ENCODE measurements at places on chromosomes 7 and 10.

DNA sequence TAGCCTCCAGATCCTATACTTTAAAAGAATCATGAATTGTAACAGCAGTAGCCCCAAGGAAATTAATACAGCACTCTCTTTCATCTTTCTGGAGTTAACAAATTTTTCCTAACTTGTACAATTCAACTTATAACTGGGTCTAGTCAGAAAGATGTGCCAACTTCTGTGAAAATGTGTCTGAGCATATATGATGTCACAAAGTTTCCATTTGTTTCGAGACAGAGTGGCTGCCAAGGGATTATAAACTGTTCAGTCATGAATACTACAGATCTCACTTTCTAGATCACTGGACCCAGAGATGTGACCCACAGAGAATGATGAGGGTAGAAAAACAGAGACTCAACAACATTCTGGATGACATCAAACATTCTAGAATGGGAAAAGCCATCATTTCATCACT lies 249.2 kb upstream of the PHF14 start:
- DNase-seq: no peak

- DNase-seq: no peak
These were observed 306.9 kb downstream of the FRMD4A start for GRCh38 chr10:14023673-14024328.

- DNase-seq: no peak
These were observed 39.5 kb upstream of the ANKRD1 start for GRCh38 chr10:90960355-90960814.

DNA sequence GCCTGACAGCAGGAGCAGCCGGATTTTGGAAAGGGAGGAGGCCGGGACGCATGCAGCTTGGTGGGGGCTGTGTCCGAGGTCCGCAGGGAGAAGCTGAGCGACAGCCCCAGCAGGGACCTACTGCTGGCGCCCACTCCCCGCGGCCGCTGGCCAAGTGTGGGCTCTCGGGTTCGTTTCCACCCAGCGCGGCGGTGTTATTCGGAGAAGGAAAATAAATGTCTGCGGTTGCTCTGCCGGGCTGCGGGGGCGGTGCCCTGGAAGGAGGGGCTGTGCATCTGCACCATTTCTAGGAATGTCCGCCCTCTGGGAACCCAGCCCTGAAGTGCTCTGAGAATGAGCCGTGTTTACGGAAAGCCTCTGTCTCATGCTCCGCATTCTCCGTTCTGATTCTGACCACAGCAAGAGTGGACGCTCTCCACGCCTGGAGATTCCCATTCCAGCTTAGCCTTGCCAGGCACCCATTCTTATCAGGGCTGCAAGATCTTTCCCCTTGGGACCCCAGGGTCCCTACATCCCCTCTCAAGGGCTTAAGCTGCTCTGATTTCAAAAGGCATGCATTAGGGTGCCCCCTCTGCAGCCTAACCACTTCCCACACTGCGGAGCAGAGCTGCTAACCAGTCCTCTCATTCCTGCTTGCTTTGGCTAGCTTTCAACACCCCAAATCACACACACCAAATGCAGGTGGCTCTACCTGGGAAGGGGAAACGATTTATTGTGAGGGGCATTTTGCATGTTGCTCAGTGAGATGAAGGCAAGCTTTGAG lies 256.6 kb upstream of the GLI3 start:
- DNase-seq: no peak

DNA sequence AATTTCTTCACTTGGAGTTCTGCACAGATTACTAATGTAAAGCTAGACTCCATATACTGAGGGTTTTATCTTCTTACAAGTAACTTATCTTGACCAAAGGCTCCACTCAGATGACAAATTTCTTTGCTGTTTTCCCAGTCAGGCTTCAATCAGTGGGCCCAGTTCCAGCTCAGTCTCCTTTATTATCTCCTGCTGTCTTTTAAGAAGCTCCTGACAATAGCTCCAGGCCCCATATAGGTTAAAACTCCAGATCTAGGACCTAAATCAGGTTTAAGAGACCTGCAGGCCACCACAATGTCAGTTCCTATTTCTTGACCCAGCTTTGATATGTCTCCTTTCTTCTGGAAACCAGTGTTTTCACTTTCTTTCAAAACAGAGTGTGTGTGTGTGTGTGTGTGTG lies 165.2 kb downstream of the RELN start:
- no peak for DNase-seq

DNA sequence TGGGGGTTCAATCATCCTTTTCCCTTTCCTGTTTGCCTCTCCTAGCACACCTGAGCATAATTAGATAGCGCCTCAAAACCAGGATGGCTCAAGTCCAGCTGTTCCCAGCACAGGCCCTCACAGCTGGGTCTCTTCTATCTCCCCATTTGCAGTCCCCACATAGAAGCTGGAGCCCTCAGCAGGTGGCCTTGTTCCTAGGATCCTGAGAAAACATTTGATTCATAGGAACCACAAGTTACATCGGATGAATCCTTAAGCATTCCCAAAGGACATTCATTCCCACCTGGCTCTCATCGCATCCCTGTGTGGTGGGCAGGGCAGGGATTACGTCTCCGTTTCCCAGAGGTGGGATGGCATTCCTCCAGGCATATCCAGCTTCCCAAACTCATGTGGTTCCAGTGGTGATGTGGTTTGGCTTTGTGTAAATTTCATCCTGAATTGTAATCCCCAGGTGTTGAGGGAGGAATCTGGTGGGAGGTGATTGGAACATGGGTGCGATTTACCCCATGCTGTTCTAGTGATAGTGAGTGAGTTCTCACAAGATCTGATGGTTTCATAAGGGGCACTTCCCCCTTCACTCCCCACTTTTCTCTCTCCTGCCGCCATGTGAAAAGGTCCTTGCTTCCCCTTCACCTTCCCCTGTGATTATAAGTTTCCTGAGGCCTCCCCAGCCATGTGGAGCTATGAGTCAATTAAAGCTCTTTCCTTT lies 49.8 kb upstream of the LEP start:
- no peak for DNase-seq

DNA sequence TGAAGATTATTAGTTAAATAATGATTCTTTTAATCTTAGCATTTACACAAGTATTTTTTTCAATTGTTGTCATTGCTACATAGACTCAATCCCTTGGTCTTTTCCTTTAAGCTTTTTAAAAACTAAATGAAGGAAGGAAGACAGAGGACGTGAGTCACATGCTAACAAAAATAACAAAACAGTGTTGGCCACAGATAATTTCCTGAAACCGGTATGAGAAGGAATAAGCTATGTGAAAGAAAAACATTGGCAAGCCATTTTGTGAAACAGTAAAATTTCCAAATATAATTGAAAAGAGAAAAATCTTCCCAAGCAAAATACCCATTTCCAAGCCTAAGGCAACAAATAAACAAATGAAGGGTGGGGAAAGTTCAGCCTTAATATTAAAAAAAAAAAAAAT lies 223.0 kb downstream of the AHR start:
- DNase-seq: no peak

DNA sequence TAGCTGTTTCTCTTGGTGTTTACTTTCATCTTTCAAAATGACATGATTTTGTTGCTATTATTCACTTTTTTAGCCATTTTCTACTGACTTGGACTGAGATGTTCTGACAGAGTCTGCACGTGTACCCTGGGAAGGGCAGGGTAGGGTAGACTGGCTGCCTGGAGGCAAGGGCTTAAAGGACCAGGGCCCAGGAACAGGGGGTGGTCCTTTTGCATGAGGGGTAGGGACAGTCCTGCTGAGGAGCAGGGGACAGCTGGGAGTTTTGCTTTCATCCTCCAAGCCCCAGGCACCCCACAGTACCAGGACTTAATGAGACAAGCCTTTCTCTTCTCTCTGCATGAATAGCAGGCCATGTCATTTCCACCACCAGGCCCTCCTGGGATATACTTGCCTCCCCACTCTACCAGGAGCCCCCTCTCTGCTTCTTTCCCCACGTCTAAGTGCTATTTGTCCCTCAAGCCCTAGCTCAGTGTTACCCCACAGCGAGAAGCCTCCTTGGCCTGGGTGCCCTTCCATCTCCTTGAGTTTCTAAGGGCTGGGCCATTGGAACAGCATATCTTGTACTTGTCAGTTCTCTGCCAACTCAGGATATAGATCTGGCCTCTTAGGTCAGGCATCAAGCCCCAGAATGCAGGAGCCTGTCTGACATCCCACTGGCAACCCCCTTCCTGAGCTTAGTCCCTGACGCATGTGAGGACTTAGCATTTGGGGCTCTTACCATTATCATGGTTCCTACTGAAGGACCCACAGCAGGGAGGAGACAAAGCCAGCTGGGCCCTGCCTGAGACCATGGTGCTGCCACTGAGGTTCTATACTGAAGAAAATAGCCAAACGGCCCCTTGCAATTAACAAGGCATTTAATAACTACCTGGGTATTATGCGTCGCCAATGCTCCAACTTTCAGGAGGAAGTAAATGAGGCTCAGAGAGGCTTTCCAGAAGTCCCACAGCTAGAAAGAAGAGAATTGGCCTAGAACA lies 78.4 kb upstream of the UNC5B start:
- no peak for DNase-seq

DNA sequence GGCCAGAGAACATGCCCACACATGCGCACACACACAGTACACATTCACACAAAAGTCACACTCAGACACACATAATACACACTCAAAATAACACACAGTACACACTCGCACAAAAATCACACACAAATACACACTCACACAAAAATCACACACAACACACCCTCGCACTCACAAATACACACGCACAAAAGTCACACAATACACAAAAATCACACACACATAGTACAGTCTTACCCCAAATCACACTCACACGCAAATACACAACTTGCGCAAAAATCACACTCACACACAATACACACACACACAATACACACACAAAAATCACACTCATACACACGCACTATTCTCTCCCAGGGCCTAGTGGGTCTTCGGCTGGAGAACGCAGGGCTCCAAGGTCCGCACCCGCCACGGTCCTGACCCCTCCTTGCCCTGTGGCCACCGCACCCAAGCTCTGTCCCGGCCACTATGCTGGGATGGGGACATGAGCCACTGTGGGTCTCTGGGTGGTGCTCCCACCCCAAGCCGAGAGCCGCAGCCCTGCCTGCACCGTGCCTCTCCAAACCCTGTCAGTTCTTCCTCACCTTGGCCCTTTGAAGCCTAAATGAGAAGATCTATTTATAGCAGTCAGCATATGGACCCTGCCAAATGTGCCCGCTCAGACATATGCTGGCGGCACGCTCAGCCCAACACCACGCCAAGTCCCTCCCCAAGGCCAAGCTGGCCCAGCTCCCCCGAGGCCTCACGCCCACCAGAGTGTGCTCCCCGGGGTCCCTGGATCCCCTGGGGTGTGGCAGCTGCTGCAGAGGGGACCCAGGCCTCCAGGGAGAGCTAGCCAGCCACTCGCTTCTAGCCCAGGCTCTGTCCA lies 55.9 kb downstream of the ELFN1 start:
- no peak for DNase-seq

DNA sequence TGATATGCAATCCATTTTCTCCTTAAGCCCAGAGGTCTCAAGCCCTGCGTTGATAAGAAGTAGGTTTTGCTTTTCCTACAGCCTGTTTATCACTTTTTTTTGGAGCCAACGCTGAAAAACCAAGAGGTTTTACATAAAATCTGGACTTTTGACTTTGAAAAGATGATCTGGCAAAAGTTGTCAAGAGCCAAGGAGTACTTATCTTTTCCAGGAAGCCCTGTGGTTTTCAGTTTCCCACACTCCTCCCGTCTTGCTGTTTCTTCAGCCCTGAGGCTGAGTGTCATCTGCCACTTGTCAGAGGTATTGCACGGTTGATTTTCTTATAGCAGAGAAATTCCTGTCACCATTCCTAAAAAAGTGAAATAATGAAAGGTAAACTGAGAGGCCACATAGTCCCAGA lies 108.7 kb downstream of the TYW1 start:
- DNase-seq: no peak

DNA sequence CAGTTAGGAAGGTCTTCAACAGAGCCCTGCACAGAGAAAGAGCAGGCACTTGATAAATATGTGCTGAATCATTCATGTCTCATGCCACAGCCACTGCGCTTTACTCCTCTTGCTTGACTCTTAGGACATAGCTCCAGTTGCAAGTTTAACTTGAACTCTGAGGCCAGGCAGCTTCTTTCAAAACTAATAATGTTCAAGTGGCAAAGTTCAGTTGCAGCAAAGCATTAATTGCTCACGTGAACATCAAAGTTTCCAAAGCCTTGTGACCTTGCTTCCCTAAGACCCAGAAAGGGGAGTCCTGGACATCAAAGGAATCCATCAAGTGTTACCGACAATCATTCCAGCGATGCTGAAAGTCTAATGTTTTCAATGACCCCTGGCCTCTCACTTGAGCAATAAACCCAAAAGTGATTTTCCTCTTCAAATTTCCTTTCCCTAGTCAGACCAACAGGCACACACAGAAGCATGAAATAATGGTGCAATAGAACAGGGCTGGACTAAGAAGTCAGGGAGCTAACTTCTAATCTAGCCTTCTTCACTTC lies 21.8 kb upstream of the TECTB start:
- DNase-seq: no peak

- DNase-seq: no peak
These were observed 92.6 kb downstream of the POLL start for GRCh38 chr10:101495324-101495925.

GRCh38 chr10:17783751-17784150 lies 25.4 kb upstream of the MRC1 start:
- DNase-seq: no peak

DNA sequence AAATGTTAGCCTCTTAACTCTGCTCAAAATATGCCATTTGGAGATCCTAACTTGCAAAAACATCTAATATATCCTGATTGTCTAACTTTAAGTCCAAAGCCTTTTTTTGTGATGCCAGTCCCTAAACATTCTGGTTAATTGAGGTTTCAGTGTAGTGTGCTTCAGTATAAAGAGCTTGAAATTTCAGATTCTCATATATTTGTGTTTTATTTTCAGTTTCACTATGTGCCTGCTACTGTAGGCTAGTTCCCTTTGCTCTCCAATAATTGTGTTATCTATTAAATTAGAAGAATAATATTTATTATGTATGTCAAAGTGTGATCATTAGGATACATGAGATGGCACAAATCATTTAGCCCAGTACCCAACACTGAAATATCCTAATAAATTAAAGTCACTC lies 1361.2 kb downstream of the XPNPEP1 start:
- DNase-seq: no peak

GRCh38 chr10:25383686-25384085 lies 208.9 kb downstream of the GPR158 start:
- DNase-seq: no peak

DNA sequence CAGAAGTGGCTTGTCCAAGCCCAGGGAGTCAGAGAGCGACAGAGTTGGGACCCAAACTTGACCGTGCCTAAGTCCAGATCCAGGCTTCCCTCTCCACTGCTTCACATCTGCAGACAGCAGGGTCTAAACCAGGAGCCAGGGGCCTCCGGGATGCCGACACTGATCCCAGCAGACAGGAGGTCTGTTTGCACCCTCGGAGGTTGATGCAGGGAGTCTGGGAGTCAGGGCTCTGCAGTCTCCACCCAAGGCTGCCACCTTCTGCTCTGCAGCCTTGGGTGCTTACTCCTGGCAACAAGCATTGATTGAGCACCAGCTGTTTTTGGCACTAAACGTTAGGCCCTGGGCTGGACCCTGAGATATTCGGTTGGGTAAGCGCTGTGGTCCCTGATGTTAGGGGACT lies 21.0 kb downstream of the ELFN1 start:
- no peak for DNase-seq

GRCh38 chr7:129271500-129272355 lies 46.9 kb downstream of the AHCYL2 start:
- peak; percentile 13 for DNase-seq
